ENCODE measurements at places on chromosomes 3 and 15.

DNA sequence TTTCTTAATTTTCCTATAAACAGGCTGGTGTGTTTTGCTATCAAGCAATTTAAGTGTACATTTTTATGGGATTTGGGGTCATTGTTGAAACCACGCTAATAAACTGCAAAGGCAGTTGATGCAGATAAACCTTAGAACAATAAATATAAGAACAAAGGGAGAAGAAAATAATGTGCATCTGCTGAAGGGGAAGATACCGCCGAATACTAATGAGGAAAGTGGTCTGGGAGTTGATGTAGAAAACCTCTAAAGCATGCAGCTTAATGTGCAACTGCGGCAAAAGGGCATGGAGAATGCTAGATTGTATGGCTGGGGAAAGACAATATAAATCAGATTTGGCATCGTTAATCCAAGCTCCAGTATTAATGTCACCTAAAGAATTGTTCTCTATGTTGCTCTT is 29.8 kb upstream of the CHL1 start:
- DNase-seq, result no peak

GRCh38 chr15:44804298-44805046 is 68.1 kb downstream of the TRIM69 start:
- DNase-seq, result no peak

DNA sequence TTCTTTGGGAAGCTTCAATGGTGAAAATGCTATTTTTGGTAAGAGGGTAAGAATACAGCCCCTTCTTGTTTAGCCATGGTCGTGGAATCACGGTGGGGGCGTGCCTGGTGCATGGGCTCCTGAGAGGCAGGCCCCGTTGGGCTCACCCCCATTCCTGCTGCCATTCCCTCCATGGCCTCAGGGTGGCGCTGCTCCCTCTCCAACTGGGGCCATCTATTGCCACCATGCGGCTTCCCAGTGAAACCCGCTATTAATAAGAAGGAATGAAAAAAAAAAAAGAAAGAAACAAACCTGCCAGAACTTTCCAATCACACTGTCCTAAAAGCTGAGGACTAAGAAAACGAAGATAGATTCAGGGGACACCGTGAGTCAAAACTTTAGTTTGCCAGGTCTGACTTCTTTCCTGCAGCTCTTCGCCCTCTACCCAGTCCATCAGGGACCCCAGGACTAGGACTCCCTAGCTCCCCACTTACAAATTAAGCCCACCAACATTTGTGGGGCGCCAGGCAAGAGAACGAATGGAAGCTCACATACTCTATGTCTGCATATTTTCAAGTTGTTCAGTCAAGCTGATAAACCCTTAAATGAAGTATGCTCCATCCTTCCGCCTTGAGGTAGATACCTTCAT is 30.6 kb upstream of the ABHD2 start:
- peak; percentile 97 for DNase-seq

GRCh38 chr3:194736277-194736895 is 50.7 kb downstream of the FAM43A start:
- DNase-seq, result no peak

- no peak for DNase-seq
Measured at GRCh38 chr3:54240-54639, 142.3 kb upstream of the CHL1 start.

DNA sequence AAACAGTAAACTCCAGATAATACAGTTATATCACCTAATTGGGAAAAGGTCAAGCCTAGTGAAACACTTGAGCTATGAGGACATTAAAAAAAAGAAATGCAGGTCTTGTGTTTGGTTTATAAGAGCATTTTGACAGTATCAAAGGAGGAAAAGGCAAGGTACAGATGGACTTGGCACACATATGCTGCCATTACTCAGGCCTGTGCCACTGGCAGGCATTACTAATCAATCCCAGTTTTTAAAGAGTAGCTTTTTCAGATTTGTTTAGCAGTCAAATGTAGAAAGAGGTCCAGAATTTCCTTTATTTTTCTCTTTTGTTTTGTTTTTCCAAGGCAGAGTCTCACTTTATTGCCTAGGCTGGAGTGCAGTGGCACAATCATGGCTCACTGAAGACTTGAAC is 38.9 kb downstream of the MDFIC2 start:
- DNase-seq, result no peak

DNA sequence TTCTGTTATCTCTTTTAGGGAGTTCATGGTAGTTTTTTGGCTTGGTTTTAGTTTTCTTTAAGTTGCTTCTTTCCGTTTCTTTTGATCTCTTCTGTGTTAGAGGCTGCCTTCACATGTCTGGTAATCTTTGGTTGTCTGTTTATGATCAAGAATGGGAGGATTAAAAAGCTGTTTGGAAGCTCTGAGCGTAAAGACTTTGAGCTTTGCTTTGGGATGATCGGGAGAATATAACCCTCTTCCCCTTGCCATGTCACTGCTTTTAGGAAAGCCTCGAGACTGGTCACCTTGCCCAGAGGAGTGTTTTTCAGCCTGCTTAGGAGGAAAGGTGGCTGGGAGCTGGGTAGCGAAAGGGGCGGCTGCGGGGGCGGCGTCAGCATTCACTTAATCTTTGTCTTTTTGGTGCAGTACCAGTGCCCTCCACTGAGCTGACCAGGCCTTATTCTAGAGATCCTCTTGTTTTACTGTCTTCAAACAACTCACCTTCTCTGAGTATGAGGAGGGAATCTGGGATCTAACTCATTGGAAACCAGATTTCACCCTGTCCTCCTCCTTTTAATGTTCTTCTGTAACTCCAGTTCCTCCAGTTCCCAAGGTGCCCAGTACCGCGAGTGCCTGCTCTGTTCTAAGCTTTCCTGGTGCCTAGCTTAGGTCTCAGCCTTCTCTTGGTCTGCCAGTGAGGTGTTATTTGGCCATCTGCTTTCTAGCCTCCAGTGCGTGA is 15.5 kb downstream of the TATDN2 start:
- peak; percentile 81 for DNase-seq

DNA sequence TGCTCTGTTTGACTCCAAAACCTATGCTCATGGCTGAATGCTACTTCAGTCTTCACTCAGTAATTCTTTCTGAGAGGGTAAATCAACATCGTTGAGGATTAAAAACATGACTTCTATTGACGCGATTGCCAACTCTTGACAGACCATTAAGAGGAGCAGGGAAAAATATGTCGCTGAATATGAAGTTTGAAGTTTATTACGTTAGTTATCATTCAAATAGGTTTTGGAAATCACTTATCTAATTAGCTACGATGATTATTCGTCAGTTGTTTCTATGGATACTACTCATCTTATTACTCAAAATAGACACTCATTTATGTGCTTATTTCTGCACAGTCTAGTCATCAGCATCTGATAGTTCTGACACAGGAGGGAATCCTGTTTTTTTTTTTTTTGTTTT is 279.2 kb upstream of the TBL1XR1 start:
- DNase-seq, result no peak

DNA sequence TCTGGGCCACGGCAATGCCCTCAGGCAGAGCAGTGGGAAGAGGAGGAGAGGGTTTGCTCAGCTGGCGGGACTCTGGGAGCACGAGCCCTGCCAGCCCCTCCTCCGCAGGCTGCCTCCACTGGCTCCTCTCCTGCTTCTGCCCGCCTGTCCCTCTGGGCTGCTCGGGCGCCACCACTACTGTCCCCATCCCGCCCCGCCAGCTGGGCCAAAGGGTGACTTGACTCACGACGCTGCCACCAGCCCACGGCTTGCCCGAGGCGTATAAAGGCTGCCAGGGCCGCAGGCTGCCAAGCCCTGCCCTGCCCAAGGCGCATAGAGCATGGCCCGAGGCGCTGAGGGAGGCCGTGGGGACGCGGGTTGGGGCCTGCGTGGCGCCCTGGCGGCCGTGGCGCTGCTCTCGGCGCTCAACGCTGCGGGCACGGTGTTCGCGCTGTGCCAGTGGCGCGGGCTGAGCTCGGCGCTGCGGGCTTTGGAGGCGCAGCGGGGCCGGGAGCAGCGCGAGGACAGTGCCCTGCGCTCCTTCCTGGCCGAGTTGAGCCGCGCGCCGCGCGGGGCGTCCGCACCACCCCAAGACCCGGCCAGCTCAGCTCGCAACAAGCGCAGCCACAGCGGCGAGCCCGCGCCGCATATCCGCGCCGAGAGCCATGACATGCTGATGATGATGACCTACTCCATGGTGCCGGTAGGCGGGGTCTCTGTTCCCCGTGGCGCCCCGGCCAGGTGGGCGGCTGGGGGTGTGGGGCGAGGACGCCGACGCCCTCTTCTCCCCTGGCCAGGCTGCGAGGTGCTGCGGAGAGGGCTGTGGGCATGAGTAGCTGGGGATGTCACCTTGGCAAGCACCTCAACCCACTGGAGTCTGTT is at the start of gene GLDN:
GLDN (plus strand) TSS at position 290 of the 861 bp plus-strand sequence; CDS start at position 320, 30 bp downstream.
- no peak for DNase-seq

DNA sequence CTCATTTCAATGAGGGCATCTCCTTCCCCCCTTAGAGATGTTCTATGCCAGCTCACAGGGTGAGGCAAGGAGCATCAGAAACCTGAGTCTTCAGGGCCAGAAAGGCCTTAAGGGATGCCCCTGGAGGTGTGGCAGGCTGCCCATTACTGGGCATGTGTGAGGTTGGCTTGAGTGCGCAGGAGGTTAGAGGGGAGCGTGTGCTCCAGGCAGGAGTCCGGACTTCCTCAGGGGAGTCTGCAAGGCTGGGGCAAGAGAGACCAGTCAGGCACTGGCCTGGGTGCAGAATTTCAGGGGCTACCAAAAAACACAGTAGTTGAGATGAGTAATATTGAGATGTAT is 1.9 kb downstream of the LOXL1 start:
- DNase-seq, result no peak

DNA sequence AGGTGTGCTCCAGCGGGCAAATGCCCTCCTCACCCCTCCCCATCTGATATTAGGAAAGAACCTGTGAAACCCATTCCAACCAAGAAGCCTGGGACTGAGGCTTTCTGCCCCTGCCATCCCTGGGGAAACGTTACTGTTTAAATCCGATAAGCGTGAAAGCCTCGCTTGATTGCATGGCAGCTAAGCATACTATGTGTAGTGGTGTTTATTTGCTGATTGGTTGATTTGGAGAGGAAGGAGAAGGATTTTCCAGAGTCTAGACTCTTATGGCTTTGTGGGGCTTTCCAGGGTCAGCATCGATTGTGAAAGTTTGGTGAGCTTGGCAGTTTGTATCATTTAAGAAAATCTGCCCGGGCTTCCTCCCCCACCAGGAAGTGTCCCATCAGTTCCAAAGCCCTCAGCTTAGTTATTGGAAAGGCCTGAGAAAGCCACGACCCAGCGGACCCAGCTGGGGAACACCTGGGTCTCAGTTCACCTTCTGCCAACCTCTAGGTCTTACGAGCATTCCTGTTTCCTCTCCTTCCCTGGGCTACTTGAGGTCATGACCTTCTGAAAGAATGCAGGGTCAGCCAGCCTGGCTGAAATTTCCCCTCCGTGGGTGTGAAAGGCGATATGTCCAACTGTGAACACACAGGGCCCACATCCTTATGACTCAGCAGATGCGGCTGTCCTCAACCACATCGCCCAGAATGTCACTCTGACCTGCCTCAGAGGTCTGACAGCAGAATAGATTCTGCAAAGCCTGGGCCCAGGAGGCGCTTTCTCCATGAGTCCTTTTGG is 62.8 kb upstream of the HERC1 start:
- no peak for DNase-seq

- DNase-seq, result no peak
Measured at GRCh38 chr3:49653621-49654020, 20.5 kb upstream of the APEH start.

- DNase-seq, result no peak
Measured at GRCh38 chr3:106720510-106720909, 656.7 kb upstream of the CCDC54 start.

DNA sequence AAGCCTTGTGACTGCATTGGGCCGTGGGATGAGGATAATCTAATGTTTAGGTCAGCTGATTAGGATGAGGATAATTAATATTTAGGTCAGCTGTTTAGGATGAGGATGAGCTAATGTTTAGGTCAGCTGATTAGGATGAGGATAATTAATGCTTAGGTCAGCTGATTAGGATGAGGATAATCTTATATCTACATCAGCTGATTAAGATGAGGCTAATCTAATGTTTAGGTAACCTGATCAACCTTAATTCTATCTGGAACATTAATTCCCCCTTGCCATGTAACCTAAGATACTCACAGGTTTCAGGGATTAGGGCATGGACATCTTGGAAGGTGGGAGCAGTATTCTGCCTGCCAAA is 362.8 kb downstream of the ULK4 start:
- no peak for DNase-seq

DNA sequence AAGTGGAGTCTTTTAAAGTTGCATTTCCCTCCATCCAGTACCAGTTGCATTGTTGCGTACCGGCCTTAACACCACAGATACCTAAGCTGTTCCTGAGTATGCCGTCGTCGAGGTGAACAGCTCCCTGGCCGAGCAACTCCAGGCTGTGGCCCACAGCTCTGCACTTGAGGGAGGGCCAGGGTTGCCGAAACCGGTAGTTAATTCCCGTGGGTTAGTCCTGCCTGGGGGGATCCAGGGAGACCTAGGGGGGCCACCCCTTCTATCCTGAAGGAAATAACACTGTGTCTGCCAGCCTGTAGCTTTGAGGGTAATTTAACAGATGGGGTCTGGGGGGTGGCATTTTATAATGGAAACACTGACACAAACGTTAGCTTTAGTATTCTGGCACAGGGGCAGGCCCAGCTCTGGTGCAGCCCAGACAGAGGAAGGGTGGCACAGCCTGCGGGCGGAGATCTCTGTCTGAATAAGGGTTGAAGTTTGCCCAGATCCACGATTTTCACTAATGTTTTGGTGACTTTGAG is 60.8 kb downstream of the RGMA start:
- no peak for DNase-seq

DNA sequence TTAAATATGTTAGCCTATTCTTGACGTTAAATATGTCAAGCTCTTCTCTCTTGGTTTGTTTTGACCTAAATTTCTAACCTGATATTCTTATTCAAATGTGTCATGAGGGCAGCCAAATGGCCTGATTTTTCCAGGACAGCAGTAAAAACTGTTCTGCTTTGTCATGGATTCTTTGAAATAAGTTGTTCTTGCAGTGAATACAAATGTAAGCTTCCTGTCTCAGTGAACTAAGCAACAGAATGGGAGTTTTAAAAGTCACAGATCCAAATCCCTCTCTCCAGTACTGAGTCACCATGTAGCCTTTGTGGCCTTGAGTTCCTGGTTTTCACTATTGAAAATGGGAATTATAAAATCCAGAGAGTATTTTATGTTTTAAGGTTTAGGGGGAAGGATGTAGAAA is 301.8 kb downstream of the NLGN1 start:
- no peak for DNase-seq

- no peak for DNase-seq
Measured at GRCh38 chr3:46252980-46253379, 10.7 kb downstream of the CCR3 start.

- DNase-seq, result no peak
Measured at GRCh38 chr3:124860599-124860998, 26.6 kb downstream of the ITGB5 start.

GRCh38 chr15:80777137-80777536 is 2.0 kb upstream of the CEMIP start:
- DNase-seq, result no peak

DNA sequence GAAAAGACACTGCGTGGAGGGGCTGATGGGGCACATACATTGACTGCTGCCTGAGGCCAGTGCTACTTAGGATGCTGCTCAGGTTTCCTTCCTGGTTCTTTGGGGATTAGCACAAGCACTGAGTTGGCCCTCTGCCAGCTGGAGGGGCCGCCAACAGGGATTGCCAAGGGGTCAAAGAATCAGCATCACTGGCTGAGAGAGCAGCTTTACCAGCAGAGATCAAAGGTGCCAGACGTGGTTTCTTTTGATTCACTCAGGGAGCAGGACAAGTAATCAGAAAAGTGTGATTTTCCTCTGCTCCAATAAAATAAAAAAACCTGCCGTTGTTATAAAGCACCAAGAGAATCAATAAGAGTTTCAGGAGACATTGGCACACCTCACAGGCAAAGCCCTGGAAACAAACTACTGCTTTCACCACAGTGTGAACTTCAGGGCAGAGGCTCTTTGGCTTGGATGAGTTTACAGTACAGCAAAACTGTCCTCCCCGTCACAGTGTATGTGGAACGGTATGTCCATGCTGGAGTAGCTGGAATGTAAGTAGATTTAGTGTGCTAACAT is 45.8 kb upstream of the FSIP1 start:
- DNase-seq, result no peak

Measured in activated CD8-positive, alpha-beta memory T cell treated with anti-CD3 and anti-CD28 coated beads for 24 hours (primary cell).